Stimulated activated CD4-positive, alpha-beta T cell treated with anti-CD3 and anti-CD28 coated beads, Interleukin-1b, Interleukin-23, amount 100 ng/mL, for 1 hour (primary cell): ENCODE measurements at places on chromosomes 5 and 9.

DNA sequence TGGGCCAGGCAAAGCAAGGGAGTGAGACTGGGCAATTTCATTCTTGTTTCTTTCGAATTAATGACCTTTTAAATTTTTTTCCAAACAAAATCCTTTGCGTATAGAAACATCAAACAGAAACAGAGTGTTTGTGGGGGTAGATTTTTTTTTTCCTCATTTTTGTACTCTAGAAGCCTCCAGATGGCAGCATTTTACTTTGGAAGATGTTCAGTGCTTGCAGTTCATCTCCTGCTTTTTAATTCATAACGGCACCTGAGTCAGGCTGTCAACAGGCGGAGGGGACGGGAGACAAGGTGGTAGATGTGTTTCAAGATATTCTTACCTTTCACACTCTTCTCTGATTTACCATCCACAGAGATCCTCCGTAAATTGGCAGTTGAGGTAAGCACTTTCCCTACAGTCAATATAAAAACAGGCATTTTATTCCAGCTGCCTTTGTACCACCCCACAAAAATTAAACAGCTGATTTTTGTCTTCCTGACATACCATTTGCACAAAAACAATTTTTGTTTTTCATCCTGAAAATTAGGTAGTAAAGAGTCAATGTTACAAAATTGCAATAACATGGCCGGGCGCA is 99.5 kb upstream of the FBXL17 start:
- DNase-seq, result no peak

DNA sequence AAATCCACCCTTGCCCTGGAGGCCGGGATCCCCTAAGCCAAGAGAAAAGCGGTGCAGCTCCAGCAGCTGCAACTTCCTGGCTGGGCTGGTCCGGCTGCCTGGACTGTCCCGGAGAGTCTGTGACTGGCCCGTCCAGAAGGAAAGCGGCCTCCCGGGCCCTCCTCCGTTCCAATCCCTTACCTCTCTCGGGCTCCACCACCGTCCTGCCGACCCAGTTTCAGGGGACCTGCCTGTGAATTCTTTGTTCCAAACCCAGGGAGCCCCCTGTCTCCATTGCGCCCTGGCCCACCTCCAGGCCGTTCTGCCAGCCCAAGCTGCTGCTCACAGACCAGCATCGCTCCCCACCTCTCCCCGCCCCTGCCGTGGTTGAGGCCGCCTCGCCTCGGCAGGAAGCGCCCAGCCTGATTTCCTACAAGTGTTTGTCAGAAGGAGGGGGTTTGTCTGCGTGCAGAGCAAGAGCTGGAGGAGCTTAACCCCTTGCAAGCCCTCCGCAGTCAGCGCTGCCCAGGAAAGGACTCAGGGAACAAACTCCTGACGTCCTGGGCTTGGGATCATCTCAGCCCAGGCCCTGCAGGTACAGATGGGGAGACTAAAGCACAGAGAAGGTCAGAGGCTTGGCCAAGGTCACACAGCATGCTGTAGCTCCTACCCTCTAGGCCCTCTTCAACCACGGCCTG is at the start of gene AKNA:
Gene AKNA, minus strand, starts transcription at position 303 of the 677 bp plus-strand sequence. CDS start 6,649 bp downstream, outside the sequence.
- DNase-seq, result peak; percentile 60

- no peak for DNase-seq
Measured at GRCh38 chr5:149490599-149491485, 60.4 kb downstream of the CSNK1A1 start.

- no peak for DNase-seq
Measured at GRCh38 chr5:6419340-6419852, 29.3 kb upstream of the UBE2QL1 start.

GRCh38 chr9:76528642-76529190 is 69.7 kb downstream of the GCNT1 start:
- no peak for DNase-seq

DNA sequence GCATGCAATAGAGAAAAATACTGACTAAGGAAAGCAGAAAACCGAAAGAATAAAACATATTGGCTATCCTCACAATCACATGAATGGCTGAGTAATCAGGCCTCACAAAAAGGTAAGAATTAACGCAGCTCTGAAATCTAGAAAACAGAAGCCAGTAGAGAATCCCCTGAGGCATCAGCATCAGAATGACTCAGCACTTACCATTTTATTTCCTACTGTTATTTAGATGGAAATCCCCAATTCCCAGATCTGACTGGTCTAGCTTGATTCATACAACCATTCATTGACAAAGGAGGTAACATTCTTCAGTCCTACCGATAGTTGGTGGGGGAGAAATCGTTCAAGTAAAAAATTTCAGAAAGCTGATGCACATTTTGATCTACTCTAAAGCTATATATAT is 1408.4 kb upstream of the WWC1 start:
- DNase-seq, result no peak
